ENCODE measurements at places on chromosomes 4 and X.

- no peak for DNase-seq
These were observed 17.7 kb upstream of the N4BP2 start for GRCh38 chr4:40038977-40039376.

DNA sequence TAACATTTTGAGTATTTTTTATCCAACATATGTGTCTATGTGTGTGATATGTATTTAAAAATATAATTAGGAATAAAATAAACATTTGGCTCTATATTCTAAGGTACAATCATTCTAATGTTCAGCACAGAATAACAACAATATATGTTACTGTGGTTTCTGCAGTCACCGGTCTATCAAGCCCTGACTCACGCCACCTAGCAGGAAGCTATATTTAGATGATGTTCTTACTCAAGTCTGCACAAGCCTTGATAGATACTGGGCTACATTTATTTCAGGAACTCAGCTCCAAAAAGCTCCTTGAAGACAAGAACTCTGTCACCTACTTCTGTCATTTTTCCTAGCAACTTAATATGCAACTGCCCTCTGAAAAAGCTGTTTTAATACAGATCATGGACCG lies 152.0 kb upstream of the FTHL17 start:
- DNase-seq = no peak

DNA sequence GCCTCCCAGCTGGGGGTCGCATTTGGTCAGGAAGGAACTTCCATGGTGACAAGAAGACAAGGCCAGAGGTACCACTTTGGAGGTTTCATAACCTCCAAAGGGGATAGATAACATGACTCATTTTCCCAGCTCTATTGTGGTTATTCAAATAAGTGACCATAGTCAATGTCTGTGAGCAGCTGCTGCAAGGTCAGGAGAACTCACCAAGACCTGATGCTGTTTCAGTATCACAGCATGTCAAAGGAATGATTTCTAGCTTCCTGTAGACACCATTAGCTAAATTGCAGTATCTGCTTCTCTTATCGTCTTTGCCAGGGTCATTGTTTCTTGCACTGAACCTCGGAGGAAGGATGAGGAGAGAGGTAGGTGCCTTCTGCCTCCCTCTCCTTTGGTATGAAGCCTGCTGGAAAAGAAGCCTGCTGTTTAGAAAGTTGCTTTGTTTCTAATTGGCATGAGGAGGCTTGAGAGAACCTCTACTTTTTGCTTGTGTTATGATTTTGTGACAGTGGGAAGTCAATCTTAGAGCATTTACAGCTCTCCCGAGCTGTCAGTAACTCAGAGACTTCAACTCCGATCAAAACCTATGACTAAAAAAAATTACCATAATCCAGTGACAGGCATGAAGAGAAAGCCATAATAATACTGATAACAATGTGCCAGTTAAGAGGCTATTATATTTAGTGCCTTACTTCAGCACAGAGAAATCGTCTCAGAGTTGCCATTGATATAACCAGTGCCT lies 38.0 kb upstream of the GATB start:
- DNase-seq = no peak

DNA sequence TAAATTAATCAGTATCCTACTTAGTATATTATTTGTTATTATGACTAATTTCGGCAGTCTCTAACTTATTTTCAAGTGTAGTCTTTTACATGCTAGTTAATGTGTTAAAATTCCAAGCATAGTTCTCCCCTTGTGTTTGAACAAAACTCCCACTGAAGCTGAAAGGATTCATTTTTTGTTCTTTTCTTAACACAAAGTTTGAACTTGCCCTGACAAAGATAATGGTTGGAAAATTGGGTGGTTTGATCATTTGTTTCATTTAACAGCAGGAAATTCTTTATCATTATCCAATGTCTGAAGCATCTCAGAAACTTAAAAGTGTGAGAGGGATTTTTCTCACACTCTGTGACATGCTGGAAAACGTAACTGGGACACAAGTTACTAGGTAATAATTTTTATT lies 36.0 kb downstream of the INTU start:
- DNase-seq = no peak

DNA sequence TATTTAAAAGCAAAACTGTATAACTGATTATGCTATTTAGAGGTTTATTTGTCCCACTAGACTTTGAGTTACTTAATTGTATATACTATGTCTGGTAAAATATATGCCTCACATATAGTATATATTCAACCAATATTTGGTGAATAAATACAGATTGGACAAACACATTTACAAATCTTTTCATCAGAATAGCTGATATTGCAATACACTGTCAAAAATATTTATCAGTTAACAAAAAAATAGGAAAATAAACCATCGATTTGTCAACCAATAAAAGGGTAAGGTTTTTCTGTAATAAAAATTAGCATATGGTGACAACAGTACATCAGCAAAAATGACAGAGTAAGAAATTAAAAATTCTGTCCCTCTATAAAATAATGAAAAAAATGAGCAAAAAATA lies 889.9 kb upstream of the INTU start:
- DNase-seq = no peak

DNA sequence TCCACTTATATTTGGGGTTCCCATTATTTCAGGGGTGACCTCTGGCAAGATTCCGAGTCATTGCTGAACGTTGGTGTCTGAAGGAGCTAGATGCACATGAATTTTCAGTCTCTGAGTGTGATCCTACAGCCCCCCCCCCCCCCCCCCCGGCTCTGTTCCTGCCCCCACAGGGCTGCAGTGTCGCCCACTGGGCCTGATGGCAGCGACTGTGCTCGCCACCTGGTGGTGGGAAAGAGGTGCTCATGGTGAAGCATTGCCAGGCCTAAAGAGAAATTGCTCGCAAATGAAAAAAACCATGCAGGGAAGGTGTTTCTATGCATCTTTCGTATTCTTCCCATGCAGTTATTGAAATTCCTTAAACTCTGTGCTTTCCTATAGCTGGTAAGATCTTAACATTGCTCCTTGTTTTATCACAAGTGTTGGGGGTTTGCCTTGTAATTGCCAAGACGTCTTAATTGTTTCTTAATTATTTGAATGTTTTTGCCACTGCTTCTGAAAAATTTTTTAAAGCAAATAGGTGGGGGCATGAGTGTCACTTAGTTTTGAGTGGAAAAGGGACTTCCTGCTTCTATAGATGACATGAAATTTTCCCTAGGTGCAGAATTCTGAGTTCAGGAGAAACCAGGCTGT lies 63.2 kb downstream of the CLDN22 start:
- no peak for DNase-seq

DNA sequence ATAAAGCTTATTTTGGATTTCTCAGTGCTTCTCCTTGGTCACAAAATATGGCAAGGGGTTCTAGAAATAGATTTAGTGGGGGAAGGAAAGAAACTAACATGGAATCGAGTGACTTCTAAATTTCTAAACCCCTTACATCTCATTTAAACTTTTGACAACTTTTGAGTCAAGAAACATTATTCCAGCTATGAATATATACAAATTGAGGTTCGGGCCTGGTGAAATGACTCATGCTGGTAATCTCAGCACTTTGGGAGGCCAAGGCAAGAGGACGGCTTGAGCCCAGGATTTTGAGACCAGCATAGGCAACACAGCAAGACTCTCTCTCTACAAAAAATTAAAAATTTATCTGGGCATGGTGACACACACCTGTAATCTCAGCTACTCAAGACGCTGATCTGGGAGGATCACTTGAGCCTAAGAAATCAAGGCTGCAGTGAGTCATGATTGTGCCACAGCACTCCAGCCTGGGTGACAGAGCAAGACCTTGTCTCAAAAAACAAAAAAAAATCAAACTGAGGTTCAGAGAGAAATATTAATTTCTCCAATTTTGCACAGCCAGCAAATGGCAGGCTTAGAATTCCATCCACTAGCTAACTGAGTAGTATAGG lies 99.8 kb downstream of the ANXA3 start:
- DNase-seq = peak; percentile 77

- peak; percentile 61 for DNase-seq
These were observed 31.1 kb downstream of the ACOX3 start for GRCh38 chr4:8409264-8410065.

GRCh38 chrX:148322906-148323305 lies 177.5 kb upstream of the AFF2 start:
- no peak for DNase-seq

DNA sequence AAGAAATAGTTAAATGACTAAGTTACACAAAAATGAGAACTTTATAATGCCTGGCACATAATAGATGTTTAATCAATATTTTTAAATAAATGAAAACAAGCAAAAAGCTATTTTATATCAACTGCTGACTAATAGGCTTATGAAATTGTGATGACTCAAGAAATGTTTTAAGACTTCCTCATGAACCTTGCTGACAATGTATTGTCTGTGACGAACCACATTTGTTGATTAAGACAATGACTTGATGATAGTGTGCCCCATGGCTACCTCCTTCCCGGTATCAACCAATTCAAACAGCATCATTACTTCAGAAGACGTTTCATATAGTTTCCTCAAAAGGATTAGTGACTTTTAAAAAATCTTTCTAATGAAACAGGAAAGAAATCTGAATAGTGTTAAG lies 7.9 kb downstream of the CXCL6 start:
- no peak for DNase-seq

DNA sequence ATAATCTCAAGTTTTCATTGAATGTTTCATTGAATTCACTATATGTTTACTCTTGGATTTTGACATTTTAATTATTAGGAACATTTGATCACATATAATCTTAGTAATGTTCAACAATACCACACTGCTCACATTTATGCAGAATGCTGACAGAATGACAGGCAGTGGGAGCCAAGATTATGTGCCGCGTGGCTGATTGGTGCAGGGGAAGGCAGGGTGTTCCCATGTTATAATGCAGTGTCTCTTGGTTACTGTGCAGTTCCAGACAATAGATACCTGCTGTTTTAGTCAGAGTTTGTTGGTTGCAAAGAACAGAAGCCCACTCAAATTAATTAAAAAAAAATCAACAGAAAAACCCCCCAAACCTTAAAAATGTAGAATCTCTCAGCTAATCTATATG lies 33.0 kb downstream of the FHIP1A start:
- DNase-seq = no peak

GRCh38 chr4:168636506-168637196 lies 139.8 kb downstream of the PALLD start:
- no peak for DNase-seq

- no peak for DNase-seq
These were observed 1.3 kb downstream of the ANAPC4 start for GRCh38 chr4:25378437-25378743.

DNA sequence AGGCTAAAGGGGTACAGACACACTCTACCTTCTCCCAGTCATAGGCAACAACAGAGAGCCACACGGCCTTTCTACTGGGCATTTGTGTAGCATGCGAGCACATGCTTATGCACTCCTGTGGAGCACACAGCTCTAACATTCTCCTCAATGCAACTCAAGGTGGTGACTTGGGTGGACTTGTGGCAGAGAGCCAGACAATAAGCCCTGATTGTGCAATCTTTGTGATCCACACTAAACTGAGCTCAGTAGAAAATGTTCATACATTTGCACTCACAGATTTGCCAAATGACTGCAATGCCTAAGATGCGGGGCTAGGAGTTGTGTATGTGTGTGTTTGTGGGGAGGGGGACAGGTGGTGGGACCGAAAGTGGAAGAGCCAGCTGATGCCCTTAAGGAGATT lies 31.4 kb upstream of the SETD7 start:
- no peak for DNase-seq

GRCh38 chr4:157616741-157617472 lies 396.4 kb downstream of the GRIA2 start:
- DNase-seq = no peak

GRCh38 chr4:110897784-110898183 lies 274.9 kb upstream of the PITX2 start:
- no peak for DNase-seq

- no peak for DNase-seq
These were observed at the start of gene LNX1 for GRCh38 chr4:53591372-53591892. Gene LNX1, minus strand, starts transcription at chr4:53591486. Its CDS starts 17,484 bp downstream, at chr4:53574002.

GRCh38 chr4:168353746-168354145 lies 35.2 kb upstream of the DDX60 start:
- no peak for DNase-seq

DNA sequence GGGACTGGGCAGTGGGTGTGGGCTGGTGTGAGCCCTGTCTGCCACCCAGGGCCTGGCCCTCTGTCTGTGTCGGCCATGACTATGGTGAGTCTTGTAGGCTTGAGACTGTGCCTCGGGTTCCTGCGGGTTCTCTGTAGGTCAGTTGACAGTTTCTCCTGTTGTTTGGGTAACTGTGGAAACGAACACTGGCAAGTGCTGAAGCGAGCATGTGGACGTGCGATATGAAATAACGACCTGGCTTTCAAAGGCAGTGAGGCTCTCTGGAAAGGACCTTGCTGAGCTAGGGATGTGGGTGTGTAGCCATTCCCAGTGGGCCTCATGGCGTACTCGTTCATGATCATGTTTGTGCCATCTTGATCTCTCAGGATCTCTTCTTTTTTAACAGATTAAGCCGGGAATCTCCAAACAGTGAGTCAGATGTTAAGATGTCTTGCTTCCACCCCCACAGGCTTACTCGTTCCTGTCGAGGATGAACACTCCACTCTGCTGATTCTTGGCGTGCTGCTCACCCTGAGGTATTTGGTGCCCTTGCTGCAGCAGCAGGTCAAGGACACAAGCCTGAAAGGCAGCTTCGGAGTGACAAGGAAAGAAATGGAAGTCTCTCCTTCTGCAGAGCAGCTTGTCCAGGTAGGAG lies 41.3 kb downstream of the HTT start:
- no peak for DNase-seq

DNA sequence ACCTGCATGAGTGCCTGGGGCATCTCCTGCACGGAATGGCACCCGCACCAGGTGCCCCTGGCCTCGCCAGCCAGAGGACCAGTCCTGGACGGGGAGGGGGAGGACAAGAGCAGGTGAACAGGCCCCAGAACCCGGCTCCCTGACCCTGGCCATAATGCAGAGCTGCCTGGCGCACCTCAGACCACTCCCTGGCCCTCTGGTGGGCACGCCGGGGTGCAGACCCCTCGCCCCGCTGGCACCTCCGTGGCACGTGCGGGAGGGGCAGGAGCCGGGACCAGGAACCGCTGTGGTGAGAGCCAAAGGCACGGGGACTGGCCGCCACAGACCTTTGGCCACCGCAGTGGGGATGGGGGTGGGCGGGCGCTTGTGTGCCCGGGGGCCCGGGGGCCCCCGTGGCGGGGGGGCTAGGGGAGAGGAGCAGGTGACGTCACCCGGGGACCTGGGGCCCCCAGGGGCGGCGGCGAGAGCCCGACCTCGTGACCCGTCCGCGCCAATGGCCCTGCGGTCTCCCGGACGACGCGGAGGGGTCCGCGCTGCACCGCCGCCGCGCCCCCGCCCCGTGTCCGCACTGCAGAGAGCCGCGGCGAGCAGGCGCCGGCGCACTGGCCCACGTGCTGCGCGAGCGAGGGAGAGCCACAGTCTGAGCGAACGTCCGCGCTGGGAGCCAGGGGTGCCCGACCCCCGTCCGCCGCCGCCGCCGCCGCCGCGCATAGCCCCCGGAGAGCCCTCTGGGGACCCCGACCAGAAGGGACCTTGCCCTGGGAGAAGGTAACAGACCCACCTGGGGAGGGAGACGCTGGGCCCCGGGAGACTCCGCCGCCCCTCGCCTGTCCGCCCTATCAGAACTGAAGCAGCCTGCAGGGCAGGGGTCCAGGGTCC lies at the start of gene PNMA3:
PNMA3 (plus strand) TSS at position 600 of the 879 bp plus-strand sequence. CDS start 586 bp downstream, outside the sequence.
- DNase-seq = no peak

- DNase-seq = no peak
These were observed 58.8 kb upstream of the TRPC3 start for GRCh38 chr4:122010610-122011009.

GRCh38 chr4:56870946-56871345 lies 36.8 kb upstream of the REST start:
- DNase-seq = no peak

Data from hematopoietic multipotent progenitor cell treated with erythropoietin and hydrocortisone succinate and interleukin-3 and kit ligand, for 17 days (in vitro differentiated cells).